Muscle of arm (tissue), 14 donors: ENCODE measurements at places on chromosomes 5 and 9.

GRCh38 chr9:135079676-135080075 lies 7.8 kb upstream of the OLFM1 start:
- no peak for DNase-seq

GRCh38 chr9:18467696-18468095 lies 6.3 kb upstream of the ADAMTSL1 start:
- no peak for DNase-seq

- DNase-seq = no peak
These were observed 144.2 kb upstream of the CDH10 start for GRCh38 chr5:24788829-24789514.

DNA sequence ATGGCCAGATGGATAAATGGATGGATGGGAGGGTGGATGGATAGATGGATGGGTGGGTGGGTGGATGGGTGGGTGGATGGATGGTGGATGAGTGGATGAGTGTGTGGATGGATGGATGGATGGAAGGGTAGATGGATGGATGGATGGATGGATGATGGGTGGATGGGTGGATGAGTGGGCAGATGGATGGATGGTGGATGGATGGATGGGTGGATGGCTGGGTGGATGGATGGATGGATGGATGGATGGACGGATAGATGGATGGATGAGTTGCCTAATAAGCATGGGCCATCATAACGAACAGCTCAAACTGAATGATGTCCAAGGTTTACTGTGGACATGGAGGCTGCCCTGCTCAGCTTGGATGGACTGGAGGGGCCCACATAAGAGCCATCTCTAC lies 89.8 kb upstream of the SMIM23 start:
- no peak for DNase-seq

DNA sequence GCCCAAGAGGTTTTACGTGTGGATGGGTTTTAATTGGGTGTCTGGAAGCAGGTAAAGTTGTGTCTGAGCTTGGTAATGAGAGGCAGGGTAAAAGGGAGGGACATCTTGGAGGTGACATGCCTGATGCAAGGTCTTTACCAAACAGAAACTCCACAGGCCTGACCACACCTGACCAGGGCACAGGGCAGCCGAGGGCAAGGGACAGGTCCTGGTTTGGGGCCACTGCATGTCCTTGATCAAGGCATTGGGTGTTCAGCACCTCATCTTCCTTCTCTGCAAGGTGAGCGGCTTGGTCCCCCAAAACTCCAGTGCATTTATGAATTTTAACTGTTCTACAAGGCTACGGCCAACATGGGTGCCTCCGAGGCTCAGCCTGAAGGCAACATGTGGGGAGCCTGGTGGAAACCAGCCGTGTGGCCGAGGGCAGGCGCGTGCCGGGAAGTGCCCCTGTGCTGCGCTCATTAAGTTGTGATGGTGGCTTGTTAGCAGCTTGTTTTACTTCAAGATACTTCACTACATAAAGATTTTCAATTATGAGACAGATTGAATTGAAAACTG lies 30.7 kb upstream of the LPCAT1 start:
- no peak for DNase-seq

DNA sequence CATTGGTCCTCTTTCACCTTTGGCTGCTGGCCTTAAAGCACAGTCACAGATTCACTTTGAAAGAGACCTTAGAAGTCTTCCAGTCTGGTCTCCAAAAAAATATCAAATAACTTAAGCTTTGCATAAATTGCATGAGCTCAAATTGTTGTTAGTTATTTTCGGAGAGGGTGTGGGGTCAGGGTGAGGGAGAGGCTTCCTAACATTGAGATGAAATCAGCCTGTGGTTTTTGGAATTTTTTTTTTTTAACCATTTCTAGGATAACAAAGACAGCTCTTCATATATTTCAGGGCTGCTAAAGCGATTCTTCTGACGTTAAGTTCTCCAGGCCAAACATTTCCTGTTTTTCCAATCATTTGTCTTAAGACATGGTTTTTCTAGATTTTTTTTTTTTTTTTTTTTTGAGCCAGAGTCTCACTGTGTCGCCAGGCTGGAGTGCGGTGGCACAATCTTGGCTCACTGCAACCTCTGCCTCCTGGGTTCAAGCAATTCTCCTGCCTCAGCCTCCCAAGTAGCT lies 4.5 kb downstream of the OCLN start:
- DNase-seq = no peak

GRCh38 chr5:100479079-100479688 lies 56.0 kb upstream of the FAM174A start:
- no peak for DNase-seq

DNA sequence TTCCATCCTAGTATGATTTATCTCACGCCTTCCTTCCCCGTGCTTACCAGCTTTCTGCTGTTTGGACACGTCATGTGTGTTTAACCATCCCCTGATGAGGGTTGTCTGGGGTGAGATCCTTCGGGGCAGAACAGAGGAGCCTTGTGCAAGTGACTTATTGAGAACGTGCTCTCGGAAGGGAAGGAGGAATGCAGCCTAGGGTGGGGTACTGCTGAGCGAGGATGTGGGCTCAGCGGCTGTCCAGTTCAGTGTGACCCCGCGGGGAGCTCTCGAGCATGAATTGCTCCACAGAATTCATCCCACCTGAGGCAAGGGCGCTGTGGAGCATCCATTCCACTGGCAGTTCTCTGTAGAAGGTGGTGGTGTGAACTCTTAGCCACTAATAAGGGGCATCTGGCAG lies 4.0 kb downstream of the MYOZ3 start:
- DNase-seq = no peak

DNA sequence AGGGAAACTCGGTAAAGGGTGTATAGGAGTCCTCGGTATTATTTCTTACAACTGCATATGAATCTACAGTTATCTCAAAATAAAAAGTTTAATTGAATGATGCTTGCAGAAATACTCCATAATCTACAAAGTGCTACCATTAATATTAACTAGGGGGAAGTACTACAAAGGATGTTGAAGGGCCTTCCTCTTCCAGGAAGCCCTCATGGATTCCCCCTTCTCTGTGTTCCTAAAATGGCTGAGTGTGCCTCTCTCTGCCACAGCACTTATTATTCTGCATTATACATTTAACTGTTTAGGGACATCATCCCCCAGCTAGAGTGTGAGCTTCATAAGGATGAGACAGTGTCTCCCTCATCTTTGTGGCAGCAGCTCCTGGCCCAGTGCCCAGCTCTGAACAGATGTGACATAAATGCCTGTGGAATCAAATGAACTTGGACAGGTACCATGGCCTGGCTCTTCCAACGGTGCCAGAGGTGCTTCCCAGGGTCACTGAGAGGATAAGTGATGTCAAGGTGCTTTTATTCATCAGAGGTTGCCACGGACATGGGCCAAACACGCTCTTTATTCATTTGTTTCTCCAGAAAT lies 99.5 kb downstream of the PAX5 start:
- no peak for DNase-seq

DNA sequence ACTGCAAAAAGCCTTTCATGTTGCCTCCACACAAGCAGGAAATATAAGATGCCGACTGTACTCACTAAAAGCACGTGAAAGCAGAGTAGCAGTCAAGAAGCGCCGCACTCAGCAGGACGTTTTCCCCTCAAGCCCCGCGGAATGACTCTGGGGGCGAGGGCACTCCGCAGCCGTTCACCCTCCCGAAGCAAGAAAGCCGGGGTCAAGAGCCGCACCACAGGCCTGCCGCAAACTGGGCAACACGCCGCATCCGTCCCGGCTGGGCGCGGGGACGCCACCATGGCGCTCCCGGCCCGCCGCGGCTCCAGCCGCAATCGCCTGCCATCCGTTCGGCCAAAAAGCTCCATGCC lies 364 bp downstream of the RPS6 start:
- DNase-seq = no peak

DNA sequence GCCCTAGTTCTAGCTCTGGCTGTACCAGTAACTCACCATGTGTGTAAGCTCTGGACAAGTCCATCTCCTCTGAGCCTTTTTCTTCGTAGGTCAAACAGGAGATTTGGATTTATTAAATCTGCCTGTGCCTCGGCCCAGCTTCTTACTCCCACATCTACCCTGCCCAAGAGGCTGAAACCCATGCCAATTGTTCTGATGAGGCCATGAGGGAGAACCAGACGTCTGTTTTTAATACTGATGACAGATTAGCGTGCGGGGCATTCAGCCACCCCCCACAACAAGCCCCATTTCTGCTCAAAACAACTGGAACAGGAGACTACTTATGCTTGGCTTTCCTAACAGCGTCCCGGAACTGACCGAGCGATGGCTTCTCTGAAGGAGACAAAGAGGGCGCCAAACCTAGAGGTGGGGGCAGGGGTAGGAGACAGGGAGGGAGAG lies 81.2 kb upstream of the TRIM32 start:
- DNase-seq = no peak

- no peak for DNase-seq
These were observed 20.7 kb downstream of the HK3 start for GRCh38 chr5:176878463-176878862.

- DNase-seq = no peak
These were observed 248.7 kb downstream of the NR3C1 start for GRCh38 chr5:143154510-143155370.

DNA sequence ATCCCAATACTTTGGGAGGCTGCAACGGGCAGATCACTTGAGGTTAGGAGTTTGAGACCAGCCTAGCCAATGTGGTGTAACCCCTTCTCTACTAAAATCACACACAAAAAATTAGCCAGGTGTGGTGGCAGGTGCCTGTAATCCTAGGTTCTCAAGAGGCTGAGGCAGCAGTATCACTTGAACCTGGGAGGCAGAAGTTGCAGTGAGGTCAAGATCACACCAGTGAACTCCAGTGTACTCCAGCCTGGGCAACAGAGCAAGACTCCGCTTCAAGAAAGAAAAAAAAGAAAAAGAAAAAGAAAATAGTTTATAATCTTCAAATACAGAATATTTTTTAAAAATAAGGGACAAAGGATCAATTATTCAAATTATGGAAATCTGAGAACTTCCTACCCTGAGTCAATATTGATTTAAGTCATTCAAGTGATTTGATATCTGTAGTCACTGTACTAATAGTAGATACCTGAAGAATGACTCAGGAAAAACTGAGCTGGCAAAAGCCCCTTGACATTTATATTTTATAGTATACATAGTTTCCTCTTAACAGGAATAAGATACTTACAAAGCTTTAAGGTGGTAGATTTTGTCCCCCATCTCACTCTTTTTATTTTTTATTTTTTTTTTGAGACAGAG lies 61.8 kb downstream of the PTBP3 start:
- no peak for DNase-seq

- no peak for DNase-seq
These were observed 13.8 kb downstream of the DNAH5 start for GRCh38 chr5:13930541-13931171.

DNA sequence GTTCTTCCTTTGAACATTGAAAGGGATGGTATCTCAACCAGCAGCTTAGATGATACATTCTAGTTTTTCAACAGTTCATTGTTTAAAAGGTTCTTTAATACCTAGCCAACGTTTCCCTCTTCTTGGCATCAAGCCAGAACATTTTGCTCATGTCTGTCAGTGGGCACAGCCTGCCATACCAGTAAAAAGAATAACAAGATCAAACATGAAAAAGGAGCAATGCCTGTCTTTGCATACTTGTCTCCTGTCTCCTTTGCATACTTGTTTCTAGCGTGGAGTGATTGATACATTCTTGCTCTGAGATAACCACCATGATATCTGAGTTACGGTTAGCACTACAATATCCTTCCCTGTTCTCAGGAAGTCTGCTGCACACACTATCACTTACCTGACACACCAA lies 248.6 kb upstream of the DAPK1 start:
- DNase-seq = no peak

DNA sequence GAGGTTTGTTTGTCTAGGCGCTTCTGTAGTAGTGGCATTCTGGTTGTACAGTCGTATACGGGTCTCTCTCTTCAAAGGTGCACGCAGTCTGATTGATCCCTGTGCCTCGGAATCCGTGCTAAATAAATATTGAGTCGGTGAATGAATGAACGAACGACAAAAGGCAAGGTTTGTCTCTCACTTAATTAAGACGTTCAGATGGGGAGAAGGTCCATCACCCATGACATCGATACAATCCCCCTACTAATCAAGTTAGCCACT lies 500 bp upstream of the CREBRF start:
- no peak for DNase-seq

DNA sequence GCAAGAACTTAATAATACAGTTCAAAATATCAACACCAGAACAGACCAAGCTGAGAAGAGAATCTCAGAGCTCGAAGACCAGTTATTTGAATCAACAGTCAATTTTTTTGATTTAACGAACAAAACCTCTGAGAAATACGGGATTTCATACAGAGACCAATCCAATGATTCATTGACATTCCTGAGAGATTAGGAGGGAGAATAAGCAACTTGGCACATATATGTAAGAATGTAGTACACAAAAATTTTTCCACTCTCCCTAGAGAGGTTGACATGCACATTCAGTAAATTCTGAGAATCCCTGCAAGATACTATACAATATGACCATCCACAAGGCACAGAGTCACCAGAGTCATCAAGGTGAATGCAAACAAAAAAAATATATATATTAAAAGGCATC lies 1577.3 kb upstream of the C9orf72 start:
- no peak for DNase-seq

GRCh38 chr9:98226516-98226915 lies 28.9 kb downstream of the TBC1D2 start:
- no peak for DNase-seq

GRCh38 chr5:10786835-10787234 lies 25.8 kb upstream of the DAP start:
- DNase-seq = no peak

GRCh38 chr5:5628866-5629606 lies 206.6 kb downstream of the ICE1 start:
- no peak for DNase-seq

DNA sequence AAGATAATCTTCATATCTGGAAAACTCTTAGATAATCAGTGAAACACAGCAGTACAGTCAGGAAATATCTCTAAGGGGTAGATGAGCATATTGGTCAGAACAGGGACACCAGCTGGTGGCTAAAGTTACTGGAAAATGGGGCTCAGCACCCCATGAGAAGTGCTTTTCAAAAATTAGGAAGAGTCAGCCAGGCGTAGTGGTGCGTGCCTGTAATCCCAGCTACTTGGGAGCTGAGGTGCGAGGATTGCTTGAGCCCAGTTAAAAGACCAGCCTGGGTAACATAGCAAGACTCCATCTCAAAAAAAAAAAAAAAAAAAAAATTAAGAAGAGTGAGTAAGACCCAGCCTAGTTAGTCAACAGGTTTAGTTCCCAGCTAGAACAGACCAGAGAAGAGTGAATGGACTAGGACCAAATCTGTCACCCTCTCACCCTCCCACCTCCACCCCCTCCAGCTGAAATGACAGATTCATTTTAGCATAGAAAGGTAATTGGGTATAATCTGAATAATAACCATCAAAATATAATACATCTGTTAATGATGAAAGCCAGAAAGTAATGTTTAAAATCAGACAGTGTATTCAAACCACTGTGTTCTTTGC lies 120.9 kb downstream of the CDC42SE2 start:
- no peak for DNase-seq

DNA sequence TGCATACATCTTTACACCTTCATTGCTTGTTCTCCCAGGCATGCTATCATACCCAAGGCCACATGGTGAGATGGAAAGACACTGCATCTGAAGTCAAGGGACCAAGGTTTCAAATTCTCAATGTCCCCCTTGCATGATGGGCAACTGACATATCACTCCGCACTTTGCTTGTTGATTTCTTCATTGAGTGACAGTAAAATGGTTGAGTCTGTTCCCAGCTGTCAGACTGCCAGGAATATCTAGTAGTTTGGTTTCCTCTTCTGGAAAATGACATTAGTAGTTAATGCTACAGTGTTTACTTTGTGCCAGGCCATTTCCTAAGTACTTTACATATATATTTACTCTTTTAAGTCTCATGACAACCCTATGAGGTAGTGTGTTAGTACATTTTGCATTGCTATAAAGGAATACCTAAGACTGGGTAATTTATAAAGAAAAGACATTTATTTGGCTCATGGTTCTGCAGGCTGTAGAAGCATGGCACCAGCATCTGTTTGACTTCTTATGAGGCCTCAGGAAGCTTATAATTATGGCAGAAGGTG lies 114.4 kb downstream of the PCSK1 start:
- no peak for DNase-seq
